IMR-90 (cell line): ENCODE measurements at places on chromosomes 6 and 20. TPM values are rescaled to one million over a fixed set of nuclear protein-coding genes. Genes with fewer than 3 reads are reported as not detected.

- H3K36me3 ChIP-seq: peaks cover 2% of the 10 kb centered on the region
- H3K4me1 ChIP-seq: peaks cover 14% of the 10 kb centered on the region
- DNase-seq: no peak
- no peak overlapping the region for H3K27ac ChIP-seq
- H3K27me3 ChIP-seq: no peaks in the 10 kb centered on the region
Observed at GRCh38 chr20:49660912-49661311, 52.8 kb downstream of the B4GALT5 start.

DNA sequence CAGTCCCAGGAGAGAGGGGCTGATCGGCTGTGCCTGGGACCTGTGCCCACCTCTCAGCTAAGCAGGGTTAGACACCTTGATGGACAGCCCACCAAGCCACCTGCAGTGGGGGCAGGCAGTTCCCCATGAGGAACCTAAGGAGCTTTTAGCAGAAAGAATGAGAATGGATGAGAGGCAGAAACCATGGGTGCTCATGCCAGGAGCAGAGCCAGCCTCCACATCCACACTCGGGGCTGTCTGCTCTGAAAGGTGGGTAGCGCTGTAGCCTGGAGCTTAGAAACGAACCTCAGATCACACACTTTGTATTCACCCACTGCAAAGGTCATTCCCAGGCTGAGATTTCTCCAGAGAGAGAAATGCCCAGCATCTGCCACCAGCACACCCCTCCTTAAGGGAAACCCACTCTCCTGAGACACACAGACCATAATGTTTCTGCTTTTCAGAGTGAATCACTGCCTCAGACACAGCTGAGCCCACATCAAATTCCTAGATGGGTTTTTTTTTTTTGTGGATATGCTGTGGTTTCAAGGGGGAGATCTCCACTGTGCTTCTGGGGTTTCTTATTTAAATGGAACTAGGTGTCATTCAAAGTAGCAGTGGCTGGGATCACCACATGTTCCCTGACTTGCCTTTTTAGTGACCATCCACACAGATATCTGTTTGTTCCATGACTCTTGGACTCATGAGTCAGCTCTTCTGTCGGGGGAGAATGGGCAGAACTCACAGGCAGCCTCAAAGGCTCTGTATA, 218.9 kb downstream of the EYA2 start:
- no peaks in the 10 kb centered on the region for H3K36me3 ChIP-seq
- no peaks in the 10 kb centered on the region for H3K27me3 ChIP-seq
- H3K4me1 ChIP-seq: peaks cover 19% of the 10 kb centered on the region
- DNase-seq: peak; percentile 76

GRCh38 chr6:118830691-118831090, 63.3 kb upstream of the ASF1A start:
- no peak overlapping the region for H3K4me3 ChIP-seq
- H3K27me3 ChIP-seq: no peaks in the 10 kb centered on the region
- no peak overlapping the region for H3K27ac ChIP-seq
- DNase-seq: no peak
- no peaks in the 10 kb centered on the region for H3K4me1 ChIP-seq

DNA sequence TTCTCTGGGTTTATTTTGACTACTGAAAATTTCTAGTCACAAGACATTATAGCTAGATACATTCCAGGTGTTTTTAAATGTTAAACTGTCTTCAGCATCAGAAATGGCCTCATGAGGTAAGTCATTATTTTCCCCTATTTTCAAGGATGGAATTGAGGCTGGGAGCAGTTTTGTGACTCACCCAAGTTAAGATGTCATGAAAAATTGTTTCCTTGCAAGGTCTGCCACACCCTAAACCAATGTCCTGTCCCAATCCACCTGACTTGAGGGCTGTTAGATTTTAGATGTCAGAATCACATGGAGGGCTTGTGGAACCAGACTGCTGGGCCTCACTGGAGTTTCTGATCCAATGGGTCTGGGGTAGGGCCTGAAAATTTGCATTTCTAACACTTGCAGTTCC, 16.9 kb downstream of the SLC22A3 start:
- no peaks in the 10 kb centered on the region for H3K27me3 ChIP-seq
- no peak overlapping the region for H3K27ac ChIP-seq
- H3K4me3 ChIP-seq: no peak overlapping the region

GRCh38 chr6:53300656-53301551, 47.8 kb downstream of the ELOVL5 start:
- no peaks in the 10 kb centered on the region for H3K36me3 ChIP-seq
- no peaks in the 10 kb centered on the region for H3K27me3 ChIP-seq
- no peak overlapping the region for H3K27ac ChIP-seq
- H3K4me1 ChIP-seq: peaks cover 2% of the 10 kb centered on the region
- H3K4me3 ChIP-seq: no peak overlapping the region

GRCh38 chr20:54166987-54167662, 6.7 kb downstream of the CYP24A1 start:
- no peak overlapping the region for H3K27ac ChIP-seq
- no peaks in the 10 kb centered on the region for H3K4me1 ChIP-seq
- H3K36me3 ChIP-seq: no peaks in the 10 kb centered on the region

DNA sequence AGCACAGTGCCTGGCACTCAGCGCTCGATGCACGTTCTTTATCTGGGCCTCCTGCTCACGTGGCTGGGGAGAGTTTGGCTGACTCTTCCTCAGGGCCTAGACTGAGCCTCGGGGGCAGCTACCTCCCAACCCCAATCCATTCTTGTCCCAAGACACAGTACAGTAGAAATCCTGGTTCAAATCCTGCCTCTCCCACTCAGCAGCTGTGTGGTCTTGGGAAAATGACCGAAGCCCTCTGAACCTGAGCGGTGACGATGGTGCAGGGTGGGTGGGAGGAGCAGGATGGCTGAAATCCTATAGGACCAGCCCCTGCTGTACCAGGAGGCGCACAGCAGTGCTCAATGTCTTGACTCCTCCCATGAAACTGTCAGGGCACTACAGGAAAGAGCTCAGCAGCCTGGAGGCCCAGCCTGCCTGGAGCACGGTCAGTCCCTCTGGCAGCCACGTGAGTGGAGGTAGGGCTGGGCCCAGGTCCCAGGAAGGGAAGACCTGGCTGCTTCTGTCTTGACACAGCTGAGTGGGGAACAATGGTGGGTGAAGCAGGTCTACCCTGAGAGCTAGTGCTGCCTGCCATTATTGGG, 31.5 kb downstream of the PDRG1 start:
- DNase-seq: no peak
- no peaks in the 10 kb centered on the region for H3K4me1 ChIP-seq
- H3K4me3 ChIP-seq: no peak overlapping the region
- no peaks in the 10 kb centered on the region for H3K36me3 ChIP-seq
- no peak overlapping the region for H3K27ac ChIP-seq

DNA sequence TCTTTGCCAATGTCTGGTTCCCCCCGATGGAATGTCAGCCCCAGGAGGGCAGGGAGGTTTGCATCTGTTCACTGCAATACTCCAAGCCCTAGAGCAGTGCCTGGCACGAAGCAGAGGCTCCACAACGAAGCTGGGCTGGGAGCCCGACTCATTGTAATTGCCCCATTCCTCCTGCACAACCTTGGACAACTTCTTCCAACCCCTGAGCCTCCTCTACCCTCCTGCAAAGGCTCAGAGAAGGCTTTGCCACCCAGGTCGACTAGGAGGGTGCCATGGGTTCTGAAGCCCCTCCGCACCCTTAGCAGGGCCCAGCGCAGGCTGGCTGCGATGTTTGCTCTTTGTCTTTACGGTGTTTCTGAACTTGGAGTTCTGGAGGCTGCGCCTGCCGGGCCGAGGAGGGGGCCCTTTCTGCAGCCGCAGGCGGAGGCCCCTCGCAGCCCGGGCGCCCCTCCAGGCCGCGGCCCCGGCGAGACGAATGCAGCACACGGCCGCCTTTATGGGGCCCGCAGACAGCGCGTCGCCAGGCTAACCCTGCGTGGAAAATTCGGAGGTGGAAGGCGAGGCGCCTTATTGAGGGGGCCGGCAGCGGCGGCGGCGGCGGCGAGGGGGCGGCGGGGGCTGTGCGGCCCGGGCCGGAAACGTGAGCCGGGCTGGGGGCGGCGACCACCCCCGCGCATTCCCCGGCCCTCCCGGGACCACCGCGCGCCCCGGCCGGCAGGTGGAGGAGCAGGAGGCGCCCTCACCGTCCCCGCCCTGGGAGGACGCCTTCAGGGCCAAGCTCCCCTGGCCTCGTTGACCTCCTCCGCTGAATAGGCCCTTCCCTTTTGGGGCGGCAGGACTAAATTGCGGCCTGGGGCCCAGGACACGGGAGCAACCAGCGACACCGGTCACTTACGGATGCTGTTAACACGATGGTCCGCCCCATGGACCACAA, 27.0 kb downstream of the SNAI1 start:
- H3K4me1 ChIP-seq: no peaks in the 10 kb centered on the region
- H3K4me3 ChIP-seq: no peak overlapping the region
- no peaks in the 10 kb centered on the region for H3K36me3 ChIP-seq

- DNase-seq: peak; percentile 41
- no peaks in the 10 kb centered on the region for H3K4me1 ChIP-seq
- H3K27ac ChIP-seq: no peak overlapping the region
Observed at GRCh38 chr6:90074161-90074850, 180.0 kb downstream of the GJA10 start.

DNA sequence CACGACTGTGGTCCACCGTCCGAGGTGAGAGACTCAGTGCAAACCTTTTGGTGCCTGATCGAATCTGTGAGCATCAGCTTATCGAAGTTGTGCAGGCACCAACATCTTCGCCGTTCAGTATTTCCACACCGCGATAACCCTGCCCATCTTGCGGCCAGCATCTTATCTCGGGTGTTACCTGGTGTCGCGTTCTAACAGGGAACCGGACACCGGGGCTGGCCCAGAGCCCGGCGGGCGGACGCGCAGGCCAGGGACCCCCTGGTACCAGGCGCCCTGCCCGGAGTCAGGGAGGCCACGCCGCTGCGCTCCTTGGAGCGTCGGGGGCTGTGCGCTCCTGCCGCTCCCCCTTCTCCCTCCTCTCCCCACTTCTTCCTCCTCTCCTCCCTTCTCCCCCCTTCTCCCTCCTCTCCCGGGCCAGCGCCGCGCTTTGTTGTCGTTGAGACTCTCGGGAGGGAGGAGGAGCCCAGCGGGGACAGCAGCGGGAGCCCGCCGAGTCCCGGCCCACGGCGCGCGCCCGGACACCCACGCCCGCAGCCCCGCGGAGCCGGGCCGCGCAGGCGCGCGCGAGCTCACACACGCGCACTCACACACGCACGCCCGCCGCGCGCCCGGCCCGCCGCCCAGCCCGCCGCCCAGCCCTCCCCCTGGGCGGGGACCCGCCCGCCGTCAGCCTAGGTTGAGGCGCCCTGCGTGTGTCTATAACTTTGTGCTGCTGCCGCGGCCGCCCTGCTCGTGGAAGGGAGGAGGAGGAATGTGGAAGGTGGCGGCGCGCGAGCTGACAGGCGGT, 1.4 kb upstream of the FOXO3 start:
- H3K4me3 ChIP-seq: peak overlapping the region; percentile 78
- H3K36me3 ChIP-seq: peaks cover 5% of the 10 kb centered on the region; the same call in 1 of the 2 replicates
- H3K4me1 ChIP-seq: peaks cover 12% of the 10 kb centered on the region
- no peaks in the 10 kb centered on the region for H3K27me3 ChIP-seq
- H3K27ac ChIP-seq: peak overlapping the region; percentile 88
- DNase-seq: peak; percentile 84

- no peak overlapping the region for H3K27ac ChIP-seq
- H3K4me1 ChIP-seq: peaks cover 4% of the 10 kb centered on the region
- no peaks in the 10 kb centered on the region for H3K27me3 ChIP-seq
Observed at GRCh38 chr6:17381424-17382147, 11.8 kb upstream of the CAP2 start.

DNA sequence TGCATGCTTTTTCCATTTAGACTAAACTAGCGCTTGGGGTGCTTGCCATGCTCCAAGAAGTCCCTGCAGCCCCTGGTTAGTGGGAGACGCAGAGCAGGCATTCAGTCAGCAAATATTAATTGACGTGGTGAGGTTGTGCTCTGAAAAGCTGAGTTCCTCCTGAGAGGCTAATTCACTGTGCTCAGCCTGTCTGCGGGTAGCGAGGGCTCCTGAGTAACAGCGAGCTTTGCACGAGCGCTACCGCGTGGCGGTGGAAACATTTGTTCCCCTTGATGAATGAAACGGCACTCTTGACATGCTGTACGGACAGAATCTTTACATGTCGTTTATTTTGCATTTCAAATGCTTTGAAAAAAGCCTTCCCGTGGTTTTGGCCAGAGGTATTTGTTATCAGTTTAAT, 170.6 kb upstream of the AGPAT4 start:
- H3K36me3 ChIP-seq: no peaks in the 10 kb centered on the region
- H3K27ac ChIP-seq: no peak overlapping the region
- no peaks in the 10 kb centered on the region; the same call in 1 of the 2 replicates for H3K4me1 ChIP-seq
- H3K27me3 ChIP-seq: no peaks in the 10 kb centered on the region

- DNase-seq: no peak
- H3K4me1 ChIP-seq: no peaks in the 10 kb centered on the region
- H3K36me3 ChIP-seq: no peaks in the 10 kb centered on the region
- no peak overlapping the region for H3K4me3 ChIP-seq
- no peak overlapping the region for H3K27ac ChIP-seq
Observed at GRCh38 chr6:33979750-33980149, 166.1 kb downstream of the GRM4 start.

- H3K4me3 ChIP-seq: no peak overlapping the region
- H3K4me1 ChIP-seq: 0 out of 2 replicates have a peak, but pooled peaks cover 4% of the 10 kb centered on the region
- peaks cover 6% of the 10 kb centered on the region; the same call in 1 of the 2 replicates for H3K27me3 ChIP-seq
- DNase-seq: no peak
Observed at GRCh38 chr6:7631466-7631865, 41.5 kb downstream of the SNRNP48 start.

GRCh38 chr6:13830803-13831202, 16.4 kb upstream of the MCUR1 start:
- no peak overlapping the region for H3K27ac ChIP-seq
- no peak for DNase-seq
- H3K36me3 ChIP-seq: no peaks in the 10 kb centered on the region
- peaks cover 7% of the 10 kb centered on the region for H3K27me3 ChIP-seq
- no peaks in the 10 kb centered on the region for H3K4me1 ChIP-seq
- H3K4me3 ChIP-seq: no peak overlapping the region

DNA sequence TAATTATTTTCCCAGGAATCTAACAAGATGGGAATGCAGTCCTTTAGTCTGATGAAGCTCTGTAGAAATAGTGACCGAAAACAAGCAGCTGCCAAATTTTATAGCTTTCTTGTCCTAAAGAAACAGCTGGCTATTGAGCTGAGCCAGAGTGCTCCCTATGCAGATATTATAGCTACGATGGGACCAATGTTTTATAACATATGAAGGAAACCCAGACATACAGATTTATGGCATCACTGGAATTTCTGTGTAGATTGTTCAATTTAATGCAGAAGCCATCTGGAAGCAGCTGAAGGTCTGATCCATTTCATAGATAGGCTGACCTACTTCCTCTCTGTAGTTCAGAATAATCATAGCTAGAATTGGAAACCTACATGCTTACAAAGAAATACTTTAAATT, 11.8 kb upstream of the SNPH start:
- peaks cover 12% of the 10 kb centered on the region for H3K27me3 ChIP-seq
- DNase-seq: no peak
- no peaks in the 10 kb centered on the region for H3K4me1 ChIP-seq

PKIB gene
- 12.2 and 13.1 TPM in 2 replicates for total RNA-seq

GABRR2 gene
- under 0.01 TPM in 1 of 2 replicates, not detected in the other for total RNA-seq

GTSF1L gene
- total RNA-seq: not detected in 2 replicates

EDEM2 gene
- total RNA-seq: 22.5 and 27.4 TPM in 2 replicates

SYCP2 gene
- 0.18 and 0.56 TPM in 2 replicates for total RNA-seq

CLVS2 gene
- not detected in 2 replicates for total RNA-seq

CRISP3 gene
- not detected in 2 replicates for total RNA-seq

TTK gene
- total RNA-seq: 21.5 and 35.3 TPM in 2 replicates

NR2E1 gene
- not detected in 2 replicates for total RNA-seq

ARMC2 gene
- 0.56 and 0.72 TPM in 2 replicates for total RNA-seq

ENPP1 gene
- 38.9 and 39.4 TPM in 2 replicates for total RNA-seq

BMP6 gene
- total RNA-seq: 0.18 and 0.28 TPM in 2 replicates

WASF1 gene
- total RNA-seq: 3.0 and 4.4 TPM in 2 replicates

SLC23A2 gene
- total RNA-seq: 10.2 and 11.1 TPM in 2 replicates

SAMD3 gene
- 3.0 and 3.1 TPM in 2 replicates for total RNA-seq

FAM83D gene
- total RNA-seq: 20.4 and 23.1 TPM in 2 replicates

DCDC2 gene
- not detected in 2 replicates for total RNA-seq

PDE10A gene
- 12.4 and 15.8 TPM in 2 replicates for total RNA-seq
